Cortex of kidney (tissue), 1 donor: ENCODE measurements at places on chromosomes 6 and 20.

DNA sequence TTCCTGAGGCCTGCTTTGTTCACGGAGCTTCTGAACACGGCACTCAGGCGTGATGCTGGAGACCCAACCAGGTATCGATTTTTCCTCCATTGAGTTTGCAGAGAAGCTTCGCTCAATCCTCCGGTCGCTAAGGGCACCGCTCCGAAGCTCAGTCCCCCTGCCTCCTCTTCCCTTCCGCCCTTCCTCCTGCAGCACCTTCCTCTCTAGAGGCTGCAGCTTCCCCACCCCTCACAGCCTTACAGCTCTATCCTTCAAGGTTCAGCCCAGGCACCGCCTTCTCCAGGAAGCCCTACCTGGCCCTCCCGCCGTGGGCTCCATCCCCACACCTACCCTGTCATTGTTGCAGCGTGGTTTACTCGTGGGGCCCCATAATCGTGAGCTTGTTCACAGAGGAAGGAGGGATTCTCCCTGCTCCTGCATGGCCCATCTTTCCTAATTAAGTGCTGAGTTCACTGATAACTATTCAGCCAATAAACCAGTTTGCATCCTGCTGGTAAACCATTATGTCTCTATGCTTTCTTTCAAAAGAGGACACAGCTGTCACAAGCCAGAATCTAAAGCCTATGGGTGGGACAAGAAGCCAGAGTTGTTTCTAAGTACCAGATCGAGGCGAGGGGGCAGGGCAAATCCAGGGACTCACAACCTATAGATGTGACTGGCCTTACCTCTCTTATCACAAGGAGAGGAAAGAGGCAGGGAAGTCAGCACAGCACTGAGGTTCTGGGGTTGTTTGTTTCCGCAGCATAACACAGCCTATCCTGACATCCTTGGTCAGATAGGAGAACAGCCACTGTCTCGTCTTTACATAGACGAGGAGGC, 152.0 kb downstream of the GRM4 start:
- DNase-seq = no peak

GRCh38 chr6:170022291-170022722, 268.6 kb downstream of the DLL1 start:
- DNase-seq = no peak

- DNase-seq = no peak
These were observed 184.3 kb upstream of the PMEPA1 start for GRCh38 chr20:57894096-57894495.

DNA sequence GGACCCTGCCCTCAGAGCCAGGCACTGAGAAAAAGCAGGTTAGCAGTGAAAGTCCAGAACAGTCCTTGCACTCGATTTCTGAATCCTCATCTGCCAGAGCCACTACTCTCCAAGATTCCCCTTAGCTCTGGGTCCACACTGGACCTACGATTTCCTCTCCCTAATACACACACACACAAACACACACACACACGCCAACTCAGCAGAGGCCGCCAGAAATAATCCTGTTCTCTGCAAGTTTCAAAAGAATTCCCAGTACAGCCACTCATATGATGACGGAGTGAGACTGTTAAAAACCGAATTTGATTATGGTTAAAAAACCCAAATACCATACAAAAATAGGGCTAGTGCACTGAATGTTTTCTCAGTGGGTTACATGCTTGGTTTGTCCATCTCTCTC, 90.8 kb downstream of the GMPR start:
- DNase-seq = no peak

DNA sequence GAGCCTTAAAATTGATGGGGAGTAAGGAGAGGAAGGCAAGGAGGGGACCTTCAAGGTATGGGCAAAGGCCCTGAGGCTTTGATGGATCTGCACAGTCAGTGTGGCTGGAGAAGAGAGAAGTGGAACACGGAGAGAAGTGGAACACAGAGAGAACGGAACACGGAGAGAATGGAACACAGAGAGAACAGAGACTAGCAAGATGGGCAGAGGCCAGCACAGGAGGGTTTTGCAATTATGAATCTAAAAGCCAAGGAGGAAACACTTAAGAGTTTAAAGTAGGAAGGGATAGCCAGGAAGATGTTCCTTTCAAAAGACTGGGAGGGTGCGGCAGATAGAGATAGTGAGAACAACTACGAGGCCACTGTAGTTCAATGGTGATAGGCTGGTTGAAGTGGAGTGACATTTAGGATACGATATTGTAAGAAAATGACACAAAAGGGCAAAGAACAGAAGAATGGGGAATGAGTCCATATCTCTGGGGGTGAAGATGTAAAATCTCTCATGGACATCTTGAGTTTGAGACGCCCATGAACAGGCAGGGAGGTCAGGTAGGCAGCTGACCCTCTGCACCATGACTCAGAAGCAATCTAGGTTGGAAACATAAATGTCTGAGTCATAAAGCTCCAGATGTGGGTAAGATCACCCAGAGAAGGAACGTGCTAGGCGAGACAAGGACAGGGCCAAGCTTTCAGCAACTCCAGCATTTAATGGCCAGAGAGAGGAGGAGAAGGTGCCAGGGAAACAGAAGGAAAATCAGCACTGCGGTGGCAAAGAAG, 25.4 kb downstream of the ZMYND8 start:
- no peak for DNase-seq

- DNase-seq = no peak
These were observed 55.2 kb downstream of the PSMB1 start for GRCh38 chr6:170497841-170498301.

GRCh38 chr20:1087311-1087905, 31.0 kb upstream of the PSMF1 start:
- no peak for DNase-seq
